ENCODE measurements at places on chromosomes 3 and 15.

DNA sequence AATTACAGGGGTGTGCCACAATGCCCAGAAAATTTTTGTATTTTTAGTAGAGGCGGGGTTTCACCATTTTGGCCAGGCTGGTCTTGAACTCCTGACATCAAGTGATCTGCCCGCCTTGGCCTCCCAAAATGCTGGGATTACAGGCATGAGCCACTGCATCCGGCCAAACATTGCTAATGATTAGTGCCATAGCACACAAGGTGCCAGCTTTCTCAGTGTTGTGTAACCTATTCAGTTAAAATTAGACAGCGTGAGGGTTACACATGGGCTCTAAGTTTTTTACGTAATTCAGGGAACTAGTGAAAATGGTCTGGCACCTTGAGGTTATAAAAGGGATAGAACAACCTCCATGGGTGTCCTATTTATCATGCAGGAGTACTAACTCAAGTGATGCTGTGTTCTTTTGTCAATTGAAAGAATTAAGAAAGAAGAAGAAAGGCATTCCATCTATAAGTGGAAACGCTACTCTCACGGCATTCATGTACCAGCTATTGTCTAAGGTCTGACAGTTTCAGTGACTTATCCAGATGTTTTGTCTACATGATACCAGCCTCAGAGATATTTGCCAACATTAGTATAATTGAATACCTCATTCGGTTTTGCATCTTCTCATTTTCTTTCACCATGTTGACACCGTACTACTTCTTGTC lies 84.7 kb downstream of the EOMES start:
- DNase-seq = no peak

DNA sequence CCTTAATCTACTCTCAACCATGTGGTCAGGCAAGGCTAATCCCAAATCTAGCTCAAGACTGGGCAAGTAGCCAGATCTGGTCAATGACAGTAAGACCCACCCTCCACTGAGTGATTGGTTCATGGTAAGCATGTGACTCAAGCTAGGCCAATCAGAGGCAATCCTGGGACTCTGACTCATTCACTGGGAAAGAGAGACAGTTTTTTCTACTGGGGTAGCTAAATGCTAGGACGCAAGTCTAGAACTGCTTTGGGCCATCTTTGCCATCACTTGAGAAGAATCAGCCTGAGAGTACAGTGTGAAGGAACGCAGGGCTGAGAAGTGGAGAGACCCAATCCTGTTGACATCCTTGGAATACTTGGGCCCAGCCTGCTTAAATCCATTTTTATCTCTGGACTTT lies 9.4 kb upstream of the RAD18 start:
- no peak for DNase-seq

DNA sequence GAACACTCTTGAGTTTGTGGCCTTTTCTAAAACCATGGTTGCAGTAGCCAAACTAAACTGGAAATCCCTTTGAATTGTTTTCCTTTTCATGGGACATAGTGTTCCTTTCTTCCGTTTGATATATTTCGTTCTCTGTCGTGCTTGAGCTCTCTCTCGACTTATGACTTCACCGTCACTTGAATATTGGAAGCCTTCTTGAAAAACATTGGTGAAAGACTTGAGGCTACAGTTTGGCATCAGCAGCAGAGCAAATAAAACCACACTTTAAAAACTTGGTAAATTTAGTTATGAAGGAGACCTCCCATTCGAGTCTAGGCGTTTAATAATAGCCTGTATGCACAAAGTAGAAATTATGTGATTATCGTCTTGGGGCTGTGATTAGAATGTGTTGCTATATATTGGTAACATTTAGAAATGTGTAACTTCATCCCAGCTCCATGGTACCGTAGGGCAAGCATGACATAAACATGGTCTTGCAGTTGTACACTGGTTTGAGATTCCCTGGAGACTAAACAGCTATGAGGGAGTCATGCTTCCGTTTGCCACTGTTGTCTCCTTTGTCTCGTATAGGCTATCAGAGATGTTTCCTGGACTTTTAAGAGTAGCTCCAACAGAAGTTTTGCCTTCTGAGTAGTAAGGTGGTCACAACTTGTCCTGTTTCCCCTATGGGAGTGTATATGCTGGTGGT lies 122.3 kb downstream of the PTPRG start:
- no peak for DNase-seq

DNA sequence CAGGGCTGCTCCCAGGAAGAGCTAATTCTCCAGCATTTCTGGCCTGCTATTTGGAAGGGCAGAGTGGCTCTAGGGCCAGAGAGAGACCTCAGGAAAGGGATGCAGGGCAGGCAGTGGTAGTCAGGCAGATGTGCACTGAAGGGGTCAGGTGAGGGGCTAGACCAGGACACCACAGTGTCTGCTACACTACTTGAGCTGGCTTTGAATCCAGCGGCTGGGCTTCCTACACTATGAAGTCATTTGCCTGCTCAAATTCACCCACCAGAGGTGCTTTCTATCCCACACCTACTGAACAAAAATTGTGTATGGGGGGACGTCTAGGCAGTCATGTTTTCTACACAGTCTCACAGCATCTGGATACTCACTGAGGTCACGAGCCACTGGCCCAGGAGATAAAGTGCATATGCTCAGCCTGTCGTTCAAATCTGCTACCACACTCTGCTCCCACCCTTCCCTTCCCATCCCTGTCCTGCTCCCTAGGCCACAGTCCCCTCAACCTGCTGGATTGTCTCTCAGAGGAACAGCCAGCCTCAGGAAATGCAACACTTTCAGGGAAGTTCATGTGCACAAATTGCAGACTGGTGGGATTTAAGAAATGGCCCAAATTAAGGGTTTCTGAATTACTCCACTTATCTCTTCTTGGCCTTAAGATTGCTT lies 49.9 kb upstream of the SLC6A11 start:
- no peak for DNase-seq

DNA sequence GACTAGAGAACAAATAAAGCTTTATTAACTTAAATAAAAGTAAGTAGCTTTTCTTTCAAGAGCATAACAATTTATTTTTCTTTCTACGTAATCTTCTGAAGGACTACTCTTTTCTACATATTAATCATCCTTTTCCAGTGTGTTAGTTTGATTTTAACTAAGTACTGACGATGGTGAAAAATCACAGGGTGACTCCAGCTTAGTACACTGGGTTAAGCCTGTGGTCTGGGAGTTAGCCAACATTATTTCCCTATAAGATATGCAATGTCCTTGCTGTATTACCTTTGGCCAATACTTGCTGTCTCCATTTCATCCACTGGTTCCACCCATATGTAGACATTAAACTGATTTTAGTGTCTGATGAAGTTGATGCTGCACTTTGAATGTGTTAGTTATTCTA lies 508.6 kb upstream of the SUCLG2 start:
- no peak for DNase-seq

Data from NCI-H1694 (cell line).